ENCODE measurements at places on chromosomes 5 and 9. TPM values are rescaled to one million over a fixed set of nuclear protein-coding genes. Genes with fewer than 3 reads are reported as not detected.
A peak's percentile ranks its signal among the peaks of the same experiment; 100 is the strongest.

DNA sequence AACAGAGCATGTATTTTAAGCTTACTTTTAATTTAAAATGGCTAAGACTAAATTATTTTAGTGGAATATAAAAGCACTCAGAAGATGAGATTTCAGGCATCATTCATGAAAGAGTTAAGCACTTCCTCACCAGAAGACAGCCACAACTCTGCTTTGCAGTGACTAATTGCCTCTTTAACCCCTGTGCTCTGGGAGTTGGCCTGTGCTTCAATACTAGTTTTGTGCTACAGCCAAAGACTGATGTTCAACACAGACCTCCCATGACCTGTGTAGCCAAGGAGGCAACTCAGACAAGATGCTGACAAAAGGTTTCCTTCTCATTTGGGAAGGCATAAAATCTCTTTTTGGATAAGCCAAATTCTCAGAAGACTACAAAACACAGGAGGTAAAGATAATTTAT, 353.5 kb downstream of the FBXL17 start:
- no peak for DNase-seq

DNA sequence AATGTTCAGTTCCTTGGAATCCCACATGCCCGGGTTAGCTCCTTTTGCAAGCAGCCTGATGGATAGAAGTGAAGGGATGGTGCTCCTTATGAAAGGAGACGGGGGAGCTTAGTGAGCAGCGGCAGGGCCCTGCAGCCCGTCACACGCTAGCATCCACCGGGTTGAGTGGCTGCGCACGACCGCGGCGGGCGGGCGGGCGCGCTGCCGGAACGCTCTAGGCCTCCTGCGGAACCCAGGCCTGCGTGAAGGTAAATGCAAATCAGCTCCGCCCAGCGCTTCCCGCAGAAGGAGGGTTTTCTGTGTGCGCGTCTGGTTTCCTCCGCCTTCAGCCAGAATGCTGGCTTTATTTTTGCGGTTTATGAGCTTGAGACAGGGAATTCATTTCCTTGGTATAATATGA, 19.8 kb downstream of the IL12B start:
- DNase-seq = no peak

GRCh38 chr9:118303216-118303615, 599.0 kb downstream of the TLR4 start:
- no peak for DNase-seq

The ZNF618 gene
- total RNA-seq = 0.25 TPM

- no peak for DNase-seq
Measured at GRCh38 chr9:113995963-113996362, 82.1 kb downstream of the AMBP start.

The CDC25C gene
- total RNA-seq = 9.0 TPM

The ZNF300 gene
- total RNA-seq = 0.39 TPM

The CD14 gene
- 0.39 TPM for total RNA-seq

DNA sequence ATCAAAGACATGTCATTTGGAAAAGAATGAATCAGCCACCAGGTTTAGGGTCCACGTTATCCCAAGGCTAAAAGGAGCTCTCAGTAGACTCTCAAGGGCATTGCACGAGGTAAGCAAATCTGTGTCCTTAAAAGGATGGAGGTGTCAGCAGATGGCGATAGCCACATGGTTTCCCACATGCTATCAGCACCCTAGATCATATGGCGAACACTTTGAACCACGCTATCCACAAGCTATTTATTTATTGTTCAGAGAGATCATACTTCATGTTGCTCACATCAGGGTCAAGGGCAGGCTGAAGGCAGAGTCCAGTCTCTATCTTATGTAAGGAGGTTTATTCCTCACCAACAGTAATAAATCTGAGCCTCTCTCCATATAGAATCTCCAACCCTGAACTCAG, 43.7 kb downstream of the CDH6 start:
- no peak for DNase-seq

The CTNNAL1 gene
- 19.8 TPM for total RNA-seq

DNA sequence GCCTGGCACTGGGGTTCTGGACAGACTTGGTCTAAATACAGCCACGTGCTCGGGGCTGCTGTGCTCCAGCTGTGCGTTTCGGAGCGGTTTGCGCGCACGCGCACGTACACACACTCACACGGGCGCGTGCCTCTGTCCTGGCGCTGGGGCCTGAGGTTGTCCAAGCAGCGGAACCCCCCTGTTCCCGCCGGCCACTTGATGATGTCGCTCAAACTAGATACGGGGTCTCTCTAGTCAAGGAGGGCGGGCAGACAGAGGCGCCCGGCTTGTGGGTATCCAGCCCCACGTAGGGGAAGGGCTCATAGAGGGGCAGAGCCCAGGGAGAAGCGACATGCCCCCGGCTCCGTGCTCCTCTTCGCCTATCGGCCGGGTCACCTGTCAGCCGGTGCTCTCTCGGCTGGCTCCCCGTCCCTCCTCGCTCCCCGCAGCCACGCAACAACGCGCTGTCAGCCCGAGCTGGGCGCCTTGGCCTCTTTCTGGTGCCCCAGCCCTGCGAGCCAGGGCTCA, 8.9 kb downstream of the NR2F1-AS1 start:
- no peak for DNase-seq

DNA sequence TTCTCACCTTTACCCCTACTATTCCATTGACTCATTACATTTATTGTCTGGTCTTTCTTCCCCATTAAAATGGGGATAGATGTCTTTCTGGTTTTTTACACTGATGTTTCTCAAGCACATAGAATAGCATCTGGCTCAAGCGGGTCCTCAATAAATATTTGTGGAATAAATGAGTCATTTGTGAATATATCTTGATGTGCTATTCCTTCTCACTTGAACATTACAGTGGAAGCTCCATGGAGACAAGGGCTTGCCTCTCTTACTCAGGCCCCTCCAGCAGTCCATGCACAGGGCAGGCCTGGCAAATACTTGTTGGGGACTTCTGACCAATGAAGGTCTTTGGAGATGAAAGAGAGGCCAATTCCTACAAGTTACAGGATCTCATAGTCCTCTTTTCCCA, 151.7 kb upstream of the TAS2R1 start:
- DNase-seq = no peak

GRCh38 chr5:157535042-157535865, 40.3 kb downstream of the ADAM19 start:
- DNase-seq = no peak

The C8G gene
- 0.76 TPM for total RNA-seq

The PCDHB3 gene
- not detected for total RNA-seq

GRCh38 chr9:83013867-83014605, 48.9 kb downstream of the RASEF start:
- DNase-seq = no peak

The CCNJL gene
- total RNA-seq = not detected

DNA sequence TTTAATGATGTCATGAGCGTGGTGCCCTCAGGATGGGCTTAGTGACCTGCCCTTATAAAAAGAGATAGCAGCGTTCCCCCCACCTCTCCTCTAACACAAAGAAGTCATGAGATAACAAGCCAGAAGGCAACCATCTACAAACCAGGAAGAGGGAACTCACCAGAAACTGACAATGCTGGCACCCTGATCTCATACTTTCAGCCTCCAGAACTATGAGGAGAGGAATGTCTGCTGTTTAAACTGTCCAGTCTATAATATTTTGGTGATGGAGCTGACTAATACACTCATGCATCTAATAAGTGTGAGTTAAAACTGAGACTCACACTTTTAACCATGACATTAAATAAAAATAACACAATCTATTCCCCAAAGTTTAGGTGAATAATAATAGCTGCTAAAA, 156.1 kb upstream of the SPEF2 start:
- no peak for DNase-seq

- DNase-seq = no peak
Measured at GRCh38 chr5:916441-917293, 24.0 kb downstream of the TRIP13 start.

- DNase-seq = no peak
Measured at GRCh38 chr5:155275222-155275621, 261.7 kb downstream of the KIF4B start.

The LIFR gene
- total RNA-seq = 0.25 TPM

The PTPN3 gene
- total RNA-seq = 9.4 TPM

- peak; percentile 69 for DNase-seq
Measured at GRCh38 chr9:131395157-131396098, 1.5 kb downstream of the PRRC2B start.

GRCh38 chr9:125995706-125996105, 248.5 kb downstream of the PBX3 start:
- DNase-seq = no peak

DNA sequence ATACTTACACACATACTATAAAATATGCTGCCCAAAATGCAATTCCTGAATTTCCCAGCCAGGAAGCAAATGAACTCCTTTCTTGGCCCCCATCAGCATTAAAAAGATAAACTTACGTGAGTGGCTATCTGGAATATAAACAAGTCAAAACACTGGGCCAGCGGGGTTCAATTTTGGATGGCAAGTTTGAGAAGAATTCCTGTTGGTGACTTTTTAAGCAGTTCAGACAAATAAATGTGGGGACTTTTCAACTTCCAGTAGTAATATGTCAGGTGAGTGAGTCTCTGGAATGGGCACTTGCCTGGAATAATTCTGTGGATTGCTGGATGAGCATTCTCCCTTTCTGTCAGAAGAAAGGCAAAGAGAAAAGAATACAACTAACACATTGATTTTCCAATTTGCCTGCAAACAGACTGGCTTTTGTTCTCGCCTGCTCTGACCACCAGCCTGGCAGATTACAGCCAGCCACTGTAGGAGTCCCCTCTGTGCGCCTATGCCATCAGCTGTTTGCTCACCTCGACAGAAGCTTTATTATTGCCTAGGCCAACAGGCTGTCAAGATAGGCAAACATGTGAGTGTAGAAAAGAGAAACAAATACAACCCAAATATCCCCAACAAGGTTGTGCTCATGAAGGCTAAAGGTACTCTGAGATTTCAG, 78.6 kb downstream of the MRPS27 start:
- DNase-seq = no peak

The APBA1 gene
- 0.98 TPM for total RNA-seq

- no peak for DNase-seq
Measured at GRCh38 chr5:4662756-4663155, 477.4 kb upstream of the ADAMTS16 start.

- no peak for DNase-seq
Measured at GRCh38 chr5:111063709-111064322, 7.7 kb upstream of the TSLP start.

DNA sequence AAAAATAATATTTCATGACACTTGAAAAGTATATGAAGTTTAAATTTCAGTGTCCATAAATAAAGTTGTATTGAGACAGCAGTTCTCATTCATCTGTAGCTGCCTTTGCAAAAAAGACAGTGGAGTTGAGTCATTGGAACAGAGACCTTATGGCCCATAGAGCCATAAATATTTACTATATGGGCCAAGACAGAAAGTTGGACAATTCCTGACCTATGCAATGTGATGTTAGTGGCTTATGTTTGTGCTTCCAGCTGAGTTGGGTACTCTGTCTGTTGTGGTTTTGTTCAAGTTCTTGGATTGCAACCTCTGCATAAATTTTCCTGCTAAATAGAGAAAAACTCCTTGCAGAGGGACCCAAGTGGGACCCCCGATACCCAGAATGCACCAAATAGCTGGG, 69.8 kb downstream of the KCNIP1 start:
- no peak for DNase-seq

DNA sequence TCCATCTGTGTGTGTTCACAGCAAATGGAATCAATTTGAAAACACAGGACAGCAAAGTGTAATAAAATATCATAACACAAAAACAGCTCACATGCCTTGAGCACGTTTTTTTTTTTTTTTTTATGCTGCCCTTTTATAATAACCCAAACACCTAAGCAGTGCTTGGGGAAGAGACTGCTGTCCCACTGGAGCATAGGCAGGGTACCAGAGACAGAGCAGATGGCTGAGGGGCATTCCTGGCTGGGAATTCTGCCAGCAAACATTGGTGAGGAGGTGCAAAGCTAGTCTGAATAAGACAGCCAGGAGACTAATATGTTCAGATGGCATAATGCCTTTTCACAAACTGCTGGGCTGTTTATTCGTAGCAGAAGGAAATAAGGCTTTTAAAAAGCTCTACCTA, 58.1 kb upstream of the SV2C start:
- DNase-seq = no peak

- DNase-seq = peak; percentile 36
Measured at GRCh38 chr9:95004411-95005277, 278.1 kb downstream of the AOPEP start.

The OLFML2A gene
- 0.11 TPM for total RNA-seq
